Smooth muscle cell of the coronary artery (primary cell): ENCODE measurements at places on chromosomes 12 and 14. TPM values are rescaled to one million over a fixed set of nuclear protein-coding genes. Genes with fewer than 3 reads are reported as not detected.

The DDN gene
- total RNA-seq = 0.08 TPM in 1 of 2 replicates, not detected in the other

The CLEC9A gene
- total RNA-seq = not detected in 2 replicates

The NELL2 gene
- not detected in 2 replicates for total RNA-seq

The ACOT6 gene
- not detected in 2 replicates for total RNA-seq

The BHLHE41 gene
- total RNA-seq = 0.70 and 3.2 TPM in 2 replicates

The IFNG-AS1 gene
- total RNA-seq = not detected in 2 replicates

The COL2A1 gene
- total RNA-seq = not detected in 2 replicates

The SLC17A8 gene
- not detected in 2 replicates for total RNA-seq

The SMOC1 gene
- total RNA-seq = 1.6 TPM in 1 of 2 replicates, not detected in the other

The NUAK1 gene
- 11.0 and 75.3 TPM in 2 replicates for total RNA-seq

The FAM186B gene
- 0.12 and 0.23 TPM in 2 replicates for total RNA-seq

The PIK3C2G gene
- not detected in 2 replicates for total RNA-seq

The FBRSL1 gene
- total RNA-seq = 0.47 and 1.4 TPM in 2 replicates

The ASCL1 gene
- not detected in 2 replicates for total RNA-seq

The ENTPD5 gene
- total RNA-seq = 3.0 and 7.5 TPM in 2 replicates

The AKAP6 gene
- 1.4 and 18.2 TPM in 2 replicates for total RNA-seq

The CPNE8 gene
- 6.5 and 10.8 TPM in 2 replicates for total RNA-seq

The DIO2 gene
- 1.8 and 4.2 TPM in 2 replicates for total RNA-seq

The PPFIA2 gene
- 0.08 and 2.5 TPM in 2 replicates for total RNA-seq

The KIF5A gene
- total RNA-seq = 0.15 and 0.23 TPM in 2 replicates

The HOXC12 gene
- not detected in 2 replicates for total RNA-seq

The C12orf57 gene
- total RNA-seq = 173 and 204 TPM in 2 replicates

The CNTN1 gene
- 3.6 and 18.5 TPM in 2 replicates for total RNA-seq

The DLGAP5 gene
- 0.23 and 9.2 TPM in 2 replicates for total RNA-seq

The PTPRB gene
- 3.9 and 19.1 TPM in 2 replicates for total RNA-seq

The NID2 gene
- total RNA-seq = 131 and 145 TPM in 2 replicates

The HAL gene
- under 0.01 and 0.47 TPM in 2 replicates for total RNA-seq
